Muscle of leg (tissue), 16 donors: ENCODE measurements at places on chromosomes 12 and 14. TPM values are rescaled to one million over a fixed set of nuclear protein-coding genes. Genes with fewer than 3 reads are reported as not detected.

Gene PAX9
- 0.13 TPM for total RNA-seq

Gene TEX52
- total RNA-seq: not detected

Gene A2ML1
- total RNA-seq: not detected

Gene ALKBH1
- 11.4 TPM for total RNA-seq

- no peak for DNase-seq
- H3K4me1 ChIP-seq: peaks cover 12% of the 10 kb centered on the region
- no peaks in the 10 kb centered on the region for H3K27me3 ChIP-seq
- no peaks in the 10 kb centered on the region for H3K36me3 ChIP-seq
Observed at GRCh38 chr14:89907655-89908054, 46.9 kb downstream of the EFCAB11 start.

- no peaks in the 10 kb centered on the region for H3K4me1 ChIP-seq
- H3K27me3 ChIP-seq: no peaks in the 10 kb centered on the region
- peaks cover 39% of the 10 kb centered on the region for H3K36me3 ChIP-seq
- DNase-seq: no peak
Observed at GRCh38 chr12:68812553-68813241, 4.7 kb downstream of the MDM2 start.

DNA sequence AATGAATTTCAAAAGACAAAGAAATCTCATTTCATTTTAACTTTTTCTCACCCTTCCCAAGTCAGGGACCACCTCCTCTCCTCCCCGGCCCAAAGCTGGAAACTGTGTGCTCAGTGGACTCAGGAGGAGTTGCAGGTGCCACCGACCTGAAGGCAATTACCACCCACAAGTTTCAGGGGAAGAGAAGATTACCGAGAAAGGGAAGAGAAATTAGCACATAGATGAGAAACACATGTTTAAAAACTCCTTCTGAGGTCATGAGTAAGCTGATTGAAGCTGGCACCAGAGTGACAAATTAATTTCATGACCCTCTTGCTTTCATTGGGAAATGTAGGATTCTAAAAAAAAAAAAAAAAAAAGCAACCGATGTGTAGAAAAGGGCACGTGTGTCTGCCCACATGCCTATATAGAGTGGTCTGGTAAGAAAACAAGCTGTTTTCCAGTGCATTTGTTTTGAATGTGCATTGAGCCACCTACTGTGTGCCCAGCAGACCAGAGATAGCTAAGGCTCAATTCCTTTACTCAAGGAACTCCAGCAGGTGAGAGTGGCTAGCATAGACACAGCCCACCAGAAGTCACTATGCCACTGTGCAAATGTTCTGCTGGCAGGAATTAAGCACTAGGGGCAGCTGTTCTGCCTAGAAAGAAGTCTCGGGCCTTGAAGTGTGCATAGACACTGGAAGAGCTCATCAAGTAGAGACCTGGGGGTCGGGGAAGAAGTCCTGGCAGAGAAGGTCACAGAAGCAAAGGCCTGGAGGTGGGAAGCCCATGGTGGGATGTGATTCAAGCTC is 30.5 kb downstream of the DPF3 start:
- H3K4me1 ChIP-seq: no peaks in the 10 kb centered on the region
- DNase-seq: no peak
- no peak overlapping the region for H3K4me3 ChIP-seq
- peaks cover 4% of the 10 kb centered on the region for H3K27me3 ChIP-seq
- H3K27ac ChIP-seq: no peak overlapping the region

GRCh38 chr14:103128631-103129300 is 5.5 kb downstream of the TNFAIP2 start:
- peaks cover 60% of the 10 kb centered on the region for H3K36me3 ChIP-seq
- H3K4me1 ChIP-seq: peaks cover 70% of the 10 kb centered on the region
- peak; percentile 5 for DNase-seq
- no peak overlapping the region for H3K4me3 ChIP-seq
- H3K27me3 ChIP-seq: peaks cover 29% of the 10 kb centered on the region
